ENCODE measurements at places on chromosomes 4 and X.

- no peak for DNase-seq
Measured at GRCh38 chrX:36199928-36200327, 280.4 kb downstream of the CFAP47 start.

DNA sequence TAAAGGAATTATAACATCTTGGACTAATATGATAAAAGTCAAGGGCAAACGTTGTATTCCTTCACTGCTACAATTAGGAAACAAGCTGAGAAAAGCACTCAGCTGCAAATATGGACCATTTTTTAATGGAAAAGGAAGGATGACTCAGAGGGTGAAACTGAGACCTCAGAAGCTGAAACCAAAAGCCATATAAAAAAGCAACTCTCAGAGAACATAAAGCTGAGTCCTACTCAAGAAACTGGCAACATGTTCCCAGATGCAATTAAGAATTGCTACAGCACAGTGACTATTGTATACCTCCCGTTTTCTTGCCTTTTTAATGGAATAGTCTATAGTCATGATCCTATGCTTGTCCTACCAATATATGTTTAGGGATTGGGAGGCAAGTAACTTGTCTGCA is 1106.4 kb upstream of the INTU start:
- DNase-seq = no peak

DNA sequence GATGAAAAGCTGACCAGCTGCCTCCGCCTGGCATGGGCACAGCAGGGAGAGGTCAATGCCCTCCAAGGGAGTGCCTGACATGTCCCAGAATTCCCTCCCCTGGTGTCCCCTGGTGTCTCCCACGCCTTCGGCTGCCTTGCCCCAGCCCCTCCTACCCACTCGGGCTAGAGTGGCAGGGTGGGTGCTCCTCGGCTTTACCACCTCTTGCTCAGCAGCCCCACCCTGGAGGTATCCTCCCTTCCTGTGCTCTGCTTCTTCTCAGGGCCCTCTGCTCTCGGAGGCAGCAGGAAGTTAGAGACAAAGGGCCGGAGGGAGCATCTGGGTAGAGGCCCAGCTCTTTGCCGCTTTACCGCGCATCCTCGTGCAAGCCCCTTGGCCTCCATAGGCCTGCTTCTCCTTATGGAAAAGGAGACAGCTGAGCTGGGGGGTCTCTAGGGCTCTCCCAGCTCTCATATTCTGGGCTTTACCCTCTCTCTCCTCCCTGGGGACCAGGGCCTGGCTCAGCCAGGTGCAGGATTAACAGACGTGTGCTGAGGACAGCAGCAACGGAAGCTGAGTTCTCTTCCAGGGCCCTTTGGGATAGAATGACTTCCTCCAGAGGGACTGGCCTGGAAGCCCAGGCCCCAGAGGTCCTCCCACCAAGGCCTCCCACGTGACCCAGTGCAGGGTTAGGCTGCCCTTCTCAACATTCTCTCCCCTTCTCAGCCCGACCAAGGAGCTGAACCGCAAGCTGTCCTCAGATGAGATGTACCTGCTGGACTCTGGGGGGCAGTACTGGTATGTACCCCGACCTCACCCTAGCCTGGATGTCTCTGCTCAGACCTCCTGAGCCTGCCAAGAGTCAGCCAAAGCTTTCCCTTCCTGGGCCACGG is 17.2 kb downstream of the XPNPEP2 start:
- DNase-seq = no peak

DNA sequence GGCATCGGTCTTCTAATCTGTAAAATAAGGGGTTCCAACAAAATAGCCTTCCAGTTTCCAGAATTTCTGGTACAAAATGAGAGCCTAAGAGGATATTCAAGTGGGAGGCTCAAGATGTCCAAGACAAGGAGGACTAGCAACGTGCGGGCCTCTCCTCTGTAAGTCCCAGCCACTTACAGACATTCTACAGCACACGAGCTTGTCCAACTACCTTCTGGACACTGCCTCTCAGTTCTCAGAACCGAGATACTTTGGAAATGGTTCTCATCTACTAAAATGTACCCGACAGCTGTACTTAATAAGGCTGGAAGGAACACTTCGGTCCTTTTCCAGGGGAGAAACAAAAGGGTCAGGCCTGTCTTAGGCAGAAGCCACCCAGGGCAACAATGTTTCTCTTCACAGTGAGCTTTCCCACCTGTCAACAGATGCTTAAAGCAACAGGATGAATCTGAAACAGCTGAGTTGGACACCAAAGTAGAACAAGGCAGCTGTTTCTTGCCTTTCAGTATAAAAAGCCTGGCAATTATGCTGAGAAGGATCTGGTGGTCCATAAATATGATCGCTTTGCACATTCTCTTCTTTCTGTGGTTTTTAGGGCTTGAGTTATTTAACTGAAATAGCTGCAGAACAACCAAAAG is 127.0 kb downstream of the HS6ST2 start:
- DNase-seq = no peak

DNA sequence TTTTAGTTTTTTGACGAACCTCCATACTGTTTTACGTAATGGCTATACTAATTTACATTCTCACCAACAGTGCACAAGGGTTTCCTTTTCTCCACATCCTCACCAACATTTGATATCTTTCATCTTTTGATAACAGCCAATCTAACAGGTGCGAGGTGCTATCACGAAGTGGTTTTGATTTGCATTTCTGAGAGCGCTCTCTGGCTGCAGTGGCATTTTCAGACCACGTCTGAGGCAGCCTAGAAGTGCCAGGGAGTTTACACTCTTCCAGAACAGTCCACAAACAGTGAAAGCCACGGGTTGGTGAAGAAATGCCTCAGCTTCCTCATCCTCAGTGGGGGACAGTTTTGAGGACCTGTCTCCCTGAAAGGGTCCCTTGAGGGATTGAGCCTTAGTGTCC is 471.0 kb downstream of the BCOR start:
- no peak for DNase-seq

DNA sequence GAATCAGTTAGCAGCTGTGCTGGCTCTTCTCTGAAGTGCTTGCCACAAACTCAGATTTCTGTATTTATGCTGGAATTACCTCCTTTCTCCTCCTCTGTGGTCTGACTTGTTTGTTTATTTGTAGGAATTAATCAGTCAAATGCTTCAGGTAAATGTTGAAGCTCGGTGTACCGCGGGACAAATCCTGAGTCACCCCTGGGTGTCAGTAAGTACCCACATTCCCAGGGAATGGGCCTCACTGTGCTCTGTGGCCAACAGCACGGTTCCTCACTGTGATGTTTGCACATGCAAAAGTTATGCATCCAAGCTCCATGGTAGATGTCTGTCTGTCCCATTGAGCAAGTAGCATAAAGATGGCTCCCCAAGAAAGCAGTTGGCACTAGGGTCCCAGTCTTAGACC is 169.9 kb downstream of the DCLK2 start:
- no peak for DNase-seq

GRCh38 chrX:122238801-122239200 is 945.3 kb upstream of the GRIA3 start:
- DNase-seq = no peak

DNA sequence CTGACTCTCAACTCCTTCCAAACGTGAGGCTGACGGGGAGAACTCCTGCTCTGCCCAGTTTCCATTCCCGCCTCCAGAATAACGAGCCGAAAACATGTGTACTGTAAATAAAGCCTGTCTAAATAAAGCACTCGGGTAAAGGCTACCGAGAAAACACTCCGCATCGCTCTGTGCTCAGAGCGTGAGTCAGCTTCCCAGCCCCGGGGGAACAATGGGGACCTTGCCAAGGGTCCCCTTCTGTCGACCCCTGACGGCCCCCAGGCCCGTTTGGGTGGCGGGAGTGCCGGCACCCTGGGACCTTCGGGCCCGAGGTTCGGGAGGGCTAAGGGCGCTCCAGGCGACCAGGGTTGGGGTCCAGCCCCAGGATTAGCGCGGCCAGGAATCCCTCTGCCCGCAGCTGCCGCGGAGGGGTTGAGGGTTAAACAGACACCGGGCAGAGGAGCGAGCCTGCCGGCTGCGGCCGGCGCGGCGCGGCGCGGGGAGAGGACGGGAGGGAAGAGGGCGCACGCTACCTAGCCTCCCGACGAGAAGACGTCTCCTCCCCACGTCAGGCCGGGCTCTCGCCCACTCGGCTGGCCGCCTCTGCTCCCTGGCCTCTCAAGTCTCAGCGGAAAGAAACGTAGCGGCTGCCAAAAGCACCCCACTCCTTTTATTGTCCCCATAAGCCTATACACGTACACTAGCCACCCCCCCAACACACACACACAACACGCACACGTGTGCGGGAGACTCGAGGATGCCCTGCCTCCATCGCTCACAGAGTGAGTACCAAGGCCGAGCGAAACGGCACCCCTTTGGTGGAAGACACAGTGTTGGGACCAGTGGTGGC is 85.5 kb downstream of the BCOR start:
- DNase-seq = no peak

DNA sequence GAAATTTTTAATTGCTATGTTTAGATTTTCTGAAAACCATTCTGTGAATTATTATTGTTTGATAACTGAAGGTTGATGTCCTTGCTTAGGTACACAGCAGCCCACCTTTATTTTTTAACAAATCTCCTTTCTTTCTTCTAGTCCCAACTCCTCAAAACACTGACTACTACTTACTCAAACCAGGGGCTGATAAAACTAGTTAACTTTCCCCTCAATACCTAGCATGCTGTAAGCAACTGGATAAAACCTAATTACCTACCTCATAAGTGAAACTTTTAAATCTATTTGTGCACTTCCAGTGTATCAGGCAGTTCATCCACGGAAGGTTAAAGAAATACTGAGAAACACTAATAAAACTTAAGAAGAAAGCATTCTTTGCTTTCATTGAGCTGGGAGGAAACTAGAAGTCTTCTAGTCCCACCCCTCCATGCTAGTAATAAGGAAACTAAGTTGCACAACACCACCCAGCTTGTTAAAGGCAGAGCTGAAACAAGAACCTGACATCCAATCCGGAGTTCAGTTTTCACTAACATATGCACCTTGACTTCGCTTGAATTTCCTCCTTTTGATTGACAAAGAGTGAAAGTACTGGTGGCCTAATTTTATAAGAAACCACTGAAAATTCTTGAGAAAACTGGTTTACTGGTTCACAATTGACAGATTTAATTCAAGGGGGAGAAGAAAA is 180.2 kb upstream of the TET2 start:
- DNase-seq = no peak

GRCh38 chr4:154406018-154406795 is 85.4 kb downstream of the DCHS2 start:
- no peak for DNase-seq

DNA sequence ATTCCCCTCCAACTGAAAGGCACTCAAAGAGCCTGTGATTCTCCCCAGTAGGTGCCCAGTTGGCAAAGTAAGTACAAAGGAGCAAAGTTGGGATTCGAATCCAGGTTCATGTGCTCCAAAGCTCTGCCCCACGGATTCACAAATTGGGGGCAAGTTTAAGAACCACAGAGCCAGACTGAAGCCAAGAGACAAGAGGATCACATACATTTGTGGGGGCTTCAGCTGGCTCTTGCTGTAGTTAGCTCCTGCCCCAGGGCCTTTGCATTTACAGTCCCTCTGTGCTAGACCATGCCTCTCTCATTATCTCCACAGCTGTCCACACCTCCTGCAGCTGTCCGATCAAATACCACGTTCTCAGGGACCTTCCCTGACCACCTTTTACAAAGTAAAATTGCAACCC is 18.8 kb downstream of the PNMA6F start:
- DNase-seq = no peak

DNA sequence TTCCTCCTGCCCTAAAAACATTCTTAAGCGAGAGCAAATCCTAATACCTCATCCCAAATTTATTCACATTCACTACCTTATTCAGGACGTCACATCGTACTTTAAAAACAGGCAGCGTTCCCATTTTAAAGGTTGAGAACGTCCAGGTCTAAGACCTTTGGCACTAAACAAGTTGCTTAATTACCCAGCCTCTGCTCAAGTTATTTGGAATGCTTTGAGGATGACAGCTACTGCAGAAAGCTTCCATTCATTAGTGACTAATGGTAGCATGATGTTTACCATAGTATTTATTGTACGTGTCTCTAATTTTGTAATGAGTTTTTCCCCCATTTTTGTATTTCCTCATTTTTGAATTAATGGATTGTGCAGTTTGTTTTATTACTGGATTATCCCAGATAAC is 1.5 kb downstream of the USP38 start:
- DNase-seq = no peak

DNA sequence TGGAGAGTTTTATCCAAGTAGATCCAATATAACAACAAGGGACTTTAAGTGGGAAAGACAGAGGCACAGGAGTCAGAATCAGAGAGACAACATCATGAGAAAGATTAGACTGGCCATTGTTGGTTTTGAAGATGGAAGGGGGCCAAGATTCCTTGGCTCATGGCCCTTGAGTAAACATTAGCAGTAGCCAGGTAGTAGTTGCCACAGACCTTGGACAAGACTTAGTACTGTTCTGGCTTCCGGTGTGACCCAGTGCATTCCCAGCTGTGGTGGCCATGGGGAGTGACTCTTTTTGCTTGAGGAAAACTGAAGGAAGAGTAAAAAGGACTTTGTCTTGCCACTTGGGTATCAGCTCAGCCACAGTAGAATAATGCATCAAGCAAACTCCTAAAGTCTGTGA is 462.2 kb upstream of the CPXCR1 start:
- no peak for DNase-seq

DNA sequence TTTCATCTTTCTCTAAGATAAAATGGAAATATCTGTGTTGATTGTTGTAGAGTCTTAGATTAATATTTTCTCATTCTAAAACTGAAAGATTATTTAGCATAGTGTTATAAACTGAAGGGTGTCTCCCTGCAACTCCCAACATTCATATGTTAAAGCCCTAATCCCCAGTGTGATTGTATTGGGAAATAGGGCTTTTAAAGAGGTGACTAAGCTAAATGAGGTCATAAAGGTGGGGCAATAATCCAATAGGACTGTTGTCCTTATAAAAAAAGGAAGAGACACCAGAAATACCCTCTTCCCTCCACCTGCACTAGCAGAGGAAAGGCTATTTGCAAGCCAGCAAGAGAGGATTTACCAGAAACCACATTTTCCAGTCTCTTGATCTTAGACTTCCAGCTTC is 1626.4 kb downstream of the C4orf33 start:
- no peak for DNase-seq

DNA sequence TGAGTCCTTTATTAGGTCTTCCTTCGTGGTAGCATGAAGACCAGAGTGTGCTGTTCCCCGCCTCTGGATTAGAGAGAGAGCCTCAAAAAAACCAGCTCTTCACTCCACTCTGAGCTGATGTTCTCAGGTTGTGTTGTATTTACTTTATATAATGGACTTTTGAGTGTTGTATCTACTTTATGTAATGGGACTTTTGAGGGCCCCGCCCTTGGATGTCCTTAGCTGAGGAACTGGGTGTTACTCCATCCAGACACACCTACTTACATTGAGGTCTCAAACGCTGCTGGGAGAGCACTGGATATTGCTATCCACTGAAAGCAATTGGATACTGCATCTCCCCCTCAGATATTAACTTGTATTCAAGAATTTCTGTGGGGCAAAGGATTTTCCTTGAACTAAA is 28.2 kb downstream of the ATP8A1 start:
- DNase-seq = no peak

DNA sequence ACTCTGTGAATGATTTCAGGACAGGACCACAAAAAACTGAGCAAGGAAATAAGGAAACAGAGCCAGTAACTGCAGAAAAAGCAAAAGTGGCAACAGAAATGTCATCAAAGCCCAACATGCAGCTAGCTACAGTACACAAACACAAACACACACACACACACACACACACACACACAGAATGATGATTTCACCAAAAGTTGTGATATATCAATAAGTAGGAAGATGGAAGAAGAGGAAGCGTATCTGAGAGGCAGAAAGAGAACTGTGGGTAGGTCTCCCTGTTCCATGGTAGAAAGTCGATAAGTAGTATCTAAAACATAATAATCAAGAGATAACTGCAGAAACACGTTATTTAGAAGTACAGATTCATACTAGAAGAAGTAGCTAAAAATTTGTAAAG is 148.3 kb downstream of the MGST2 start:
- no peak for DNase-seq

- no peak for DNase-seq
Measured at GRCh38 chrX:116238567-116239255, 68.2 kb downstream of the AGTR2 start.
